ENCODE measurements at places on chromosomes 6 and 20.

GRCh38 chr6:3429211-3429610, 27.6 kb downstream of the SLC22A23 start:
- DNase-seq: no peak

DNA sequence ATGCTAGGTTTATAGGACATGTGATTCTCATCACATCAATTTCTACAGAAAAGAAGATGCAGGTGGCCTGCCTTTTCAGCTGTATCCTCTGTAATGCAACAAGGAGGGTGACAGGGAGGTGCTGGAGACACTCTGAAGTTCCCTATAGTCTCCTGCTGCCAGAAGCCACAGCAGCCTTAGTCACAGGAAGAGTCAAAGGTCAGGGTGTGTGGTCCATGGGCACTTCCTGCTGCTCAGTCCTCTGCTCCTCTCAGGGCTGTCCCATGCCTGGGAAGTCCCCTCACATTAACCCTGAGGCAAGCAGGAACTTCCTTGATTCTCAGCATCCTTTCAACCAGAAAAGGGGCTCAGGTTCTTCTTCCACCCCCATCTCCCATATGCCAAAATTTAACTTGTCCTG, 144.8 kb upstream of the FOXA2 start:
- DNase-seq: no peak

GRCh38 chr6:123598011-123598410, 38.7 kb downstream of the TRDN start:
- no peak for DNase-seq

- DNase-seq: no peak
These were observed 40.2 kb downstream of the TOP1 start for GRCh38 chr20:41068806-41069205.

DNA sequence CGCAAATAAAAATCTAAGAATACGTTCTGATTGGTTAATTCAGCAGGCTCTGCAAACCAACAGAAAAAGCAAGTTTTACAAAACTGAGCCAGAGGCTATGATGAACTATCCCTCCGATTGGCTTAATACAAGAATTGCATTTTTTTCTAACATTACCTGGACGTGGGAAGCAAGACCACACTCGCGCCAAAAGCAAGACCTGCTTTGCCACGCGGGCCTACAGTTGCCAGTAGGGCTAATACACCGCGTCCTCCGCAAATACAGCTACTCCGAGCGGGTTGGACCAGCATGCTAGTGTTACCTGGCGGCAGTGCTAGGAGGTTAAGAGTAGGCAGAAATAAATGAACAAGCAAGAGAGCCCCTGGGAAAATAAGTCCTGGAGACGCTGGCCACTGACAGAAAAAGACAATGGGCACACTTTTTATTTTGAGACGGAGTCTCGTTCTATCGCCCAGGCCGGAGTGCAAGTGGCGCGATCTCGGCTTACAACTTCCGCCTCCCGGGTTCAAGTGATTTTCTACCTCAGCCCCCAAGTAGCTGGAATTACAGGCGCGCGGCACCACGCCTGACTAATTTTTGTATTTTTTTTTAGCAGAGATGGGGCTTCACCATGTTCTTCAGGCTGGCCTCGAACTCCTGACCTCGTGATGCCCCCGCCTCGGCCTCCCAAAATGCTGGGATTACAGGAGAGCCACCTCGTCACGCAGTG, 131.9 kb upstream of the BTN3A2 start:
- no peak for DNase-seq
